ENCODE measurements at places on chromosomes 6 and 20.
A peak's percentile ranks its signal among the peaks of the same experiment; 100 is the strongest.

- DNase-seq = peak; percentile 49
Measured at GRCh38 chr6:159645640-159646039, 47.4 kb downstream of the SOD2 start.

- DNase-seq = peak; percentile 70
Measured at GRCh38 chr6:158605266-158605878, 39.2 kb downstream of the DYNLT1 start.

DNA sequence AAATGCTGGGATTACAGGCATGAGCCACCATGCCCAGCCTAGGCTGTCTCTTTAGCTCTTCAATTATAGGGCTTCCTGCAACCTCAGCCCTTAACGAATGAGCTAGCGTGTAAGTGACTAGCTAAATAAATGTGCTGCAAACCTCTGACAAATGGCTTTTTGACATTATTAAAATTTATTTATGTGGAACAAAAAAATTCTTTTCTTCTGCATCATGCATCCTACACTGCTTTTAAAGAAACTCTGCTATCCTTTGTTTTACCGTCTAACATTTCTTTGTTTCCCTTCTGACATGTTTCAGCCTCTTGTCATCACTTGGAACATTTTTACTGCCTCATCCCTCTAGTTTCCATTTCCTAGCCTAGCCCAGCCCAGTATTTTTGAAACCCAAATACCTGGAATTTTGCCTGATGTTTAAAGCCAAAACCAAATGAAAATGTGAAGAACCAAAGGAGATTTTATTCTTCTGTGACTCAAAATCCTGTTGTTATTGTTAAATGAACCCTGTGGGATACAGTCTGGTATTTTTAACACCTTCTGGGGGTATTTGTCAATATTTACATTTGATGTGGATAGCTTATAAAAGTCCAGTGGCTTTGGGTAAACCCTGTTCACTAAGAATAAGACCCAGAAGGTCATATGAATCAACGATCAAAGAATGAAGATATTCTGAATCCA lies 9.5 kb downstream of the NT5E start:
- peak; percentile 97 for DNase-seq

- peak; percentile 59 for DNase-seq
Measured at GRCh38 chr6:113855500-113856374, 1.4 kb upstream of the MARCKS start.

GRCh38 chr20:59032713-59033059 lies 551 bp upstream of the ATP5F1E start:
- DNase-seq = no peak

GRCh38 chr20:40835321-40835720 lies 146.3 kb upstream of the MAFB start:
- no peak for DNase-seq

All from AG10803 (cell line).